Vagina (tissue), 2 donors: ENCODE measurements at places on chromosomes 1 and 21.

GRCh38 chr1:234970731-234971476 lies 157.7 kb downstream of the TOMM20 start:
- no peak for DNase-seq

DNA sequence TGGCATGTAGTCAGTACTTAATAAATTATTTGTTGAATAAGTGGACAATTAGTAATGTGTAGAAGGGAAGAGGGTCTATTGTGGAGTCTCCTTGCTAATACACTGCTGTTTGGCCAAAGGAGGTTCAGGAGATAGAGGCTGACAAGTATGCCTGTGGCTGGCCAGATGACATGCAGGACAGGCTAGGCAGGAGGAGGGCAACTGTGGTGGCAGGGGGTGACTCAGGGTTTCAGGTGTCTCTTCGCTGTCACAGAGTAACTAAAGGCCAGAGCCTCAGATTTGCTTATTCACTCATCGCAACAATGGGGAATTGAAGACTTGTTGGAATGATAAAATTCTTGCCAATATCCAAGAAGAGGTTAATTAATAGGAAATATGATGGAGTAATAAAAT lies 33.1 kb downstream of the THRAP3 start:
- DNase-seq: no peak

- DNase-seq: no peak
Measured at GRCh38 chr1:15411593-15412137, 2.0 kb downstream of the EFHD2 start.

DNA sequence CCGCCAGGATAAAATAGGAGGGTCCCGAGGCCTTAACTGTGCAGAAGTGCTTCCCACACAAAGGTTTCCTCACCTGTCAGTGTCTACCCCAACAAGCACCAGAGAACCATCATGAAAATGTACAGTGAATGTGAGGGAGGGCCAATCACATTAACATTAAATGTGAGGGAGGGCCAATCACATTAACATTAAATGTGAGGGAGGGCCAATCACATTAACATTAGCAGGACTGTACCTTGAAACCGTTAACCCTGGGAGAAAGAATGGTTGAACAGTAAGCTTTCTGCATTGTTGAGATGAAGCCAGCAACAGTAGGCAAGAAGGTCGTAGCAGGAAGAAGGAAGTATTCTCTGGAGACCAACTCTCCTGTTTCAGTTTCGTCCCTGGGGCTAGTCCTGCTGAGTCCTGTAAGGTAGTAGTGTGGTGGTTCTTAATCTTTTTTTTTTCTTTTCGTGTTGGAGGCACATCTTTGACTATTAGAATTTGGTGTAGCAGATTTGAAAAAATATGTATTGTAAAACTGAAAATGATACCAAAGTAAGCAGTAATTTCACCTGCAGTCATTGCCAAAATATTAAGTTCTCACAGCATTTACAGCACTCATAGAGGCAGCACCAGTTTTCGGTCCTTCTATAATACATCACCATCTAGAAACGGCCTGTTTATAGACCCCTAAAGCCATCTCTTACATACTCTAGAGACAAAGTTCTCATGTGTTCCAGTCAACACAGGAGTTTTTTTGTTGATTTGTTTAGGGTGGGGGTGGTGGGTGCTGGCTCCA lies 98.6 kb upstream of the PPP2R5A start:
- DNase-seq: no peak

- DNase-seq: no peak
Measured at GRCh38 chr1:205616563-205617293, 15.1 kb downstream of the ELK4 start.

DNA sequence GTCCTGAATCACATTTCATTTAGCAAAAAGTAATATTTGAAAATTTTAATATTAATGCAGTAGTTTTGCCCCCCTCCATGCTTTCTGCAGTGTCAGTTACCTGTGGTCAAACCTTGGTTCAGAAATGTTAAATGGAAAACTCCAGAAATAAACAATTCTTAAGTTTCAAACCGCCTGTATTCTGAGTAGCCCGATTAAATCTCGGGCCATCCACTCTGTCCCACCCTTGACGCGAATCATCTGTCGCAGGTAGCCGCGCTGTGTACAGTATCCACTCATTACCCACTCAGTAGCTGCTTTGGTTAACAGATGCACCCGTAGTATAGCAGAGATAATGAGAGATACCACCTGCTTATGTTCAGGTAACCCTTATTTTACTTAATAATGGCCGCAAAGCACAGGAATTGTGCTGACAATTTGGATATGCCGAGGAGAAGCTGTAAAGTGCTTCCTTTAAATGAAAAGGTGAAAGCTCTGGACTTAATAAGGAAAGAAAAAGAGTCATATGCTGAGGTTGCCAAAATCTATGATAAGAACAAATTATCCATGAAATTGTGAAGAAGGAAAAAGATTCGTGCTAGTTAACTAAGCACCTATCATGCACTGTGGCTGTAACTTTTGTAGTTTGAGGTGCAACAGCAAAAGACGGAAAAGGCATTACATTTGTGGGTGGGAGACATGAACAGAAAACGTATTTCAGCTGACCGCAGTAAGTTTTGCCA lies 889 bp upstream of the SCYL3 start:
- no peak for DNase-seq

DNA sequence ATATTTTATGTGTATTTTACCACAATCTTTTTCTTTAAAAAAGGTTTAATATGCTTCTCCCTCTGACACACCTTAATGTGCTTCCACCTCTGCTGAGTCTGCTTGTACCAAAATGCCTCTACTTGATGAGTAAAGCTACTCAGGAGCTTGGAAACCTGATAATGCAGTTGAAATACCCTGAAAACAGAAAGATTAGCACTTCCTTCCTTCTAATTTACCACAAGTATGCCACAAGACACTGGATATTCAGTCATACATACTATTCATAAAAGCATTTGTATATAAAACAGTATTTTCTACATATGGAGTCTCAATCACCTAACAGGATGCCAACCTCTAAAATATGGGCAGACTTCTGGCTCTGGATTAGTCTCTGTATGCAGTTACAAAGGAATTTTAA lies 55.0 kb downstream of the SLC35D1 start:
- DNase-seq: no peak

DNA sequence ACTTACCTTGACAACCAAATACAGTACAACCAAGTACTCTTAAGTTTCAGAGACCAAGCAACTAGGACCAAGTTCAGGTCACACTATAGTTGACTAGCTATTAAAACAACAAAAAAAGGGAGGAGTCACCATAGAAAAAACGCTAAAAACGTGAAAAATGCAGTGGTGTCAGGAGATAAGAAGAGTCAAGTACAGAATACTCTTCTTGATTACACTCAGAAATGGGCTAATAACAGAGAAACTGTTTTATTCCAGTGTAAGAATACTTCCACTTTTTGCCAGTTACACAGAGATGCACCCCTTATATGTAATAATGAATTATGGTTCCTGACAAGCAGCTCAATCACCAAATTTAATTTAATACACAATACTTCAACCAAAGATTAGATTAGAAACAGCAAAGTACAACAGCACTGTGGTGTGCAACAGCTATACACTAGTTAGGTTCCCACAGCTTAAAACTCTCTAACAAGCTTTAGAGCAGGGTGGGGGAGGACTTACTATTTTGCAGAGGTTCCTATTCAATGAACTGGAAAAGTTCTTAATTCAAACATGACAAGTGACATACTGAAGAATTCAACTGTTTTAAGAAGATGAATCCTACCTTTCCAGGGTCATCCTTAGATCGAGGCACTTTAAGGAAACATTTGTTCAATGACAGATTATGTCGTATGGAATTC lies 70.4 kb downstream of the FOXJ3 start:
- no peak for DNase-seq

DNA sequence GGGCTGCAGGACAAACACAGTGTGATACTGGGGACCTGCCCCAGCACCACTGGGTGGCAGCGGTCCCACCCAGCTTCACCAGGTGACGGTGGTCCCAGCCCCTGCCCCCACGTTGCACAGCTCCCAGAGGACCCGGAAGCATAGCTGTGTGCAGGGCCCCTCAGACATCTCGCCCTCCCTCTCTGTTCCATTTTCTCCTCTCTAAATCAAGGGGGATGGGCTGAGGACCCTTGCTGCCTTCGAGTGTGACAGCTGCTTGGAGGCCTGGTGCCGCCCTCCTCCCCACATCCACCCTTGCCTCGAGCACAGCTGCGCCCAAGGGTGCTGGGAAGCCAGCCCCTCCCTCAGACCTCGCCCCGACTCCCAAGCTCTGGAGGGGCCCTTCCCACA lies 16.1 kb upstream of the LRRC3 start:
- DNase-seq: no peak

- DNase-seq: no peak
Measured at GRCh38 chr1:52907068-52907811, 14.3 kb downstream of the ECHDC2 start.

DNA sequence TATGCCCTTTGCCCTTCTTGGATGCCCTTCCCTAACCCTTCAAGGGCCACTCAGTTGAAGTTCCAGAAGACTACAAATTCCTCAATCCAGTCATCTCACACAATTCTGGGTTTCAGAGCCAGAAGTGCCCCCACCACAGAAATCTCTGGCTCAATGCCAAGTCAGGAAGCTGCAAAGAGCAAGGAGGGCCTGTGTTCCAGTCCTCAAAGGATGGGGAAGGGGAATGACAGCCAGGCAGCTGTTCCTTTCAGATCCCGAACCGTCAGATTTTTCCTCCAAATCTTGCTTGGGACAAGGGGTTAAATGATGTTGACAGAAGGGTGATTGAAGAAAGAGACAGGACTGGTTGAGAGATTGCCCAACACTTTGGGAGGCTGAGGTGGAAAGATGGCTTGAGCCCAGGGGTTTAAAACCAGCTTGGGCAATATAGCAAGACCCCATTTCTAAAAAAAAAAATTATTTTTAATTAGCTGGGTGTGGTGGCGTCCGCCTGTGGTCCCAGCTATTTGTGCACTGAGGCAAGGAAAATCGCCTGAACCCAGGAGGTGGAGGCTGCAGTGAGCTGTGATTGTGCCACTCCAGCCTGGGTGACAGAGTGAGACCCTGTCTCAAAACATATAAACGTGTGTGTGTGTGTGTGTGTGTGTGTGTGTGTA lies 716 bp upstream of the HPDL start:
- no peak for DNase-seq

DNA sequence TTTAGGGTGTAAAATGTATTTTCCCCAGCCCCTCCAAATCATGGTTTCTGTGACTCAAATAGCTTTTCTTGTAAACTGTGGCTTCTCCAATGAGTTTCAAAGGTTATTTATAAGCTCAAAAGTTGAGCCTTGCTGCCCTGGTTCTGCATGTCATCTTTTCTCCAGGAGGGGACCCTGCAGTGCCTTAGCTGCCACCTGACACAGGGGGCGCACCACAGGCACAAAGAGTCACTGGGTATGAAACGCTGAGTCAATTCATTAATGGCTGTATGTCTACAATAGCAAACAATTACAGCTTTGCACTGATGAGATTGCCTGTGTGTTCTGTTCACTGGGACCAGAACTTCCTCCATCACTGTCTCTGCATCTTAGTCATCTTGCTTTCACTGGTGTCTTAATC lies 100.8 kb downstream of the PCP4 start:
- DNase-seq: no peak

DNA sequence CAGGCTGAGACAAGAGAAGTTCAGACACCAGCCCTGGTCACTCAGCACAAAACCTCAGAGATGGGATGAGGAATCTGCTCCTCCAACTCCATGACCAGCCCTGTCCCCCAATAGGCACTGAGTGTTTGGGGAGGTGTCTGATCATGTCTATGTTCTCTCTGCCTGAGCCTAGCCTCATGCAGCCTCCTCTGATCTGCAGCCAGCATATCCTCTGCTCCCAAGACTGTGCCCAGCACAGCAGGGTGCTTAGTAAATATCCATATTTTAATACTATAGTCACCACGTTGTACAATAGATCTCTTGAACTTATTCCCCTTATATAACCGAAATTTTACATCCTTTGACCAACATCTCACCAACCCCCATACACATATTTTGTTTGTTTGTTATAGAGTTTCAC lies 202.9 kb downstream of the MATN1 start:
- DNase-seq: no peak

- DNase-seq: no peak
Measured at GRCh38 chr1:89670163-89670562, 37.2 kb downstream of the LRRC8C start.
